Stimulated activated CD4-positive, alpha-beta T cell treated with anti-CD3 and anti-CD28 coated beads, Interleukin-15, amount 100 ng/mL, for 48 hours (primary cell): ENCODE measurements at places on chromosomes 1 and 21.

DNA sequence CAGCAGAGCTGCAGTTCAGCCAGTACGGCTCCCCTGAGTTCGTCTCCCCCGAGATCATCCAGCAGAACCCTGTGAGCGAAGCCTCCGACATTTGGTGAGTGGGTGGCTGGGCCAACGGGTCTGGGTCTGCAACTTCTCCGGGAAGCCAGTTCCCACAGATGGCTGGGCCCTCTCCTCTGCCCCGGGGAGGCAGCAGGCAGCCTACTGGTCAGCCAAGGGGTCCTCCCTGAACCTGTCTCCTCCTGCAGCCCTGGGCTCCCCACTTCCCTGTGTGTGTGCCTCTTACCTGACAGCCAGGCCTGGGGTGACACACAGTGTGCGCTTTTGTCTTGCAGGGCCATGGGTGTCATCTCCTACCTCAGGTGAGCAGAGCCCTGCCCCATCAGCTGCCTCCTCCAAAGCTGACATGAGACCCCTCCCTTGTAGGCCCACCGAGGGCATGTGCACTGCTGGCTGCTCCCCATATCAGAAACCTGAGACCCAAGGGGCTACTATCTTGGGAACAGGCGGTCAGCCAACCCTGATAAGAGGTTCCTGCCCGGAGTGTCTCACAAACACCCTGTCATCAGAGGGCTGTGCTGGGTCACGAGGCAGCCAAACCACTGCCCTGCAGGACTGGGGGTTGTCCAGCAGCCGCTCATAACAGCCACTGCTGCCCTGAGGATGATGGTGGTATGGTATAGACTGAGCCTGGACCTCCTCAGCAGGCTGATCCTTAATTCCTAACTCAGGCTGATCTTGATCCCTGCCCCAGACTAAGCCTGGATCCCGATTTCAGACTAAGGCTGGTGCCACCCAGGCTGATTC, 37.6 kb downstream of the TRIM11 start:
- no peak for DNase-seq

GRCh38 chr1:19811206-19811851, 3.8 kb downstream of the RNF186 start:
- peak; percentile 17 for DNase-seq

DNA sequence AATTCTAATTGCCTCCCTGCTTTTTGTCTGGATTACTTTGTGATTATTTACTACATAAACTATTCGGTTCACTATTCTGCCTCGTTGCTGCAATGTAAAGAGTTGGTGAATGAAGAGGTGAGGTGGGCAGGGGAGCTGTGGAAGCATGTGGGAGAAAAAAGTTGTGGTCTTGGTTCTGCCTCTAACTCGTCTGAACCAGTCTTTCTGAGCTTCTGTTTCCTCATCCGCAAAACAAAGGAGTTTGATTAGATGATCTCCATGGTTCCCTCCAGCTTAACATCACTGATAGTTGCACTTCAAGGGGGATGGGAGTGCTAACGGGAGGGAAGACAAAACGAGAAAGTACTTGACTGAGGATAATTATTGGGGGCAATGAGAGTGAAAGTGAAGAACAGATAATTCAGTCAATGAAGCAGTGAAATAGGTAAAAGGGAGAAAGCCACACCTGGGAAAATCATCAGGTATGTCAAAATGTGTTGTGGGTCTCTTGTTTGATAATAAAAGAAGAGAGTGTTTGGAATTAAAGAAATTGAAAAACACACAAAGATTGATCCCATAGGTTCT, 26.2 kb upstream of the UHMK1 start:
- DNase-seq, result no peak

DNA sequence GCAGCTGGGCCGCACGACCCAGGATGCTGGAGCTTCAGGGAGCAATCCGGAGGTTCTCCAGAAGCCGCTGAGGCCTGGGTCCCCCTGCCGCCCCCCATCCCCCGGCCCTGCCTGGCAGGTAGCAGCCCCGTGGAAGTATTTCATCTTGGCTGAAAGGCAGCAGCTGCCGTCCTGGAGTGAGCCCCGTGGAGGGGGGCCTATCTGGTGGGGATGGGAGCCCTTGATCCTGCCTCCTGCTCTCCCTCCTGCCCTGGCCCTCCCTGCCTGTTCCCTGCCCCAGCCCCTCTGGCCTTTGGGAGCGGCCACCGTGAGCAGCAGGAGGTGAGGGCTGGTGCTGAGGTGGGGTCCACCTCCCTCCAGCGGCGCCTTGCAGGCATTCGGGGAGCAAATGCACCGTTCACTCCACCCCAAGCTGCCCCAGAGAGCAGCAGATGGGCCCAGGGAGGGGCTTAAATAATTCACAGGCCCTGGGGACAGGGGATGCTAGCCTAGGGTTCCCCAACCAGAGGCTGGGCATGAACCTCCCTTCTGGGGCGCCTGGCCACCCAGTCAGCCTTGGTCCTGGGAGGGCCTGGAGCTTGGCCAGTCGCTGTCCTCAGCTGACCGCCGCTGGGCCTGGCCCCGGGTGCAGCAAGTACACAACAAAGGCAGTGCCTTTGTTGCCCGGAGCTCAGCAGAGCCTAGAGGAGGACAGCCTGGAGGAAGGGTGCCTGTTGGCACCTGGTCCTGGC, 23.7 kb upstream of the PLCH2 start:
- no peak for DNase-seq

DNA sequence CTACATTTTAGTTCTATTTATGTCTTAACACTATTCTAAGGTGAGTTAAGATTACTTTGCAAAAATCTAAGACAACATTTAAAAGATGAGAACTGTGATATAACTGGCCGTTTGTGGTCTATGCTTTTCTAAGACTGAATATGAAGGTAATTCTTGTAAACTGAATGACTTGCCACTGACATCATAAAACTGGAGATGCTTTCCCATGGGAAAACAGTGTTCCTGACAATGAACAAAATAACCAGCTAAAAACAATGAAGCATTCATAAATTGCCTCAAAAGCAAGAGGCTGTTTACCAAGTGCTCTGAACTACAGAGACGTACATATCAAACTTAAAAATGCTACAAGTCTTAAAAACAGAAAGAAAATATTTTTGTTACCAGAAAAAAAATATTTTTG, 54.7 kb downstream of the APP start:
- no peak for DNase-seq

DNA sequence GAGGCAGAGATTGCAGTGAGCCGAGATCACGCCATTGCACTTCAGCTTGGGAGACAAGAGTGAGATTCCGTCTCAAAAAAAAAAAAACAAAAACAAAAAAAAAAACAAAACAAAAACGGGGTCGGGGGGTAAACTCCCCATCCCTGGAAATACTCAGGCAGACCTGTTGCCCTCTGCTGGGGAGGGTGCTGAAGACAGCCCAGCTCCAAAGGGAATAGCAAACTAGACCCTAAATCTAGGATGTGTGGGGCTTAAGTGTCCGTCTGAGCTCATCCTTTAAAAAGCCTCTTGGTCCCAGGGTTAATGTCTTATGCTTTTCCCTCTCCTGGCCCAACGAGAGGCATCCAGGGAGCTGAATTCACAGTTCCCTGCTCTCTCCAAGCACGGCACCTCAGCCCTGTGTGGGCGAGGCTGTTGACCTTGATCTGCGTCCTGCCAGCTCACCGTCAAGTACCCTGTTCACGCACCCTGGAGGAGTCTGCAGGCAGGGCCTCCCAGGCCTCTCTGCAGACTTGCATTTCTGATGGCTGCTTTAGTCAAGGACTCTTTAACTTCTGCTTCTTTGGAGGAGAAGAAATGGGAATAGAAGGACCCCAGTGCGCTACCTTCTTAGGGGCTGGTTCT, 22.3 kb downstream of the KCND3 start:
- no peak for DNase-seq

GRCh38 chr1:166975361-166976129, at the start of gene ILDR2:
Gene ILDR2, minus strand, starts transcription at chr1:166975540. Its CDS starts 272 bp downstream, at chr1:166975268.
- DNase-seq, result peak; percentile 58
